ENCODE measurements at places on chromosomes 6 and 20.

DNA sequence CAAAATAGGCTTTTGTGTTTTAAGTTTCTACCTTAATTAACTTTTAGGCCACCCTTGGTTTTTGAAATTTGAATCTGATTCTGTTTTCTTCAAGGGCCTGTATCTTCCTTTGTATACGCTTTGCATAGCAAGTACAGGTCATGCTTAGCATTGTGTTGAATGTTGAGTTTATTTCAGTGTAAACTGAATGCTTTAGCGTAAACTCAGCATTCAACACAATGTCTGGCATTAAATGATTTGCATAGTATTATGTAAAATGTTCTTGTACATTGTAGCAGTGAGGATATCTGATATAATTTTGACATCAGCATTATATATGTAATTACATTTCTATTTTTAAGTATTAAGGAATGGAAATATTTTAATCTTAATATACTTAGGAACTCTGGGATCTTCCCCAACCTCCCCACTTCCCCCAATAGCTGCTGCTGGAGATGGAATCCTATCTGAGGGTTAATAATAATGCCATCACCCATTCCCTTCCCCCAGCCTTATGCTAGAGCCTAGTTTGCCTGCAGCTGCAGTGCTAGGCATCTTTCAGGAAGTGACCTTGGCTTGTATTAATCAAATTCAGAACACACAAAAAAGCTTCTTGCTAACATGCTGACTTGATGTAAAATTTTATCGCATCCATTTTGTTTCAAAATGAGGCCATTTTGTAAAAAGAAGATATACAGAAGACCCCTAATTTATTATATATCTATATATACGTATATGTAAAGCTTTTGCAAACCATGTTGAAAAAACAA, 73.1 kb downstream of the NCOA3 start:
- no peak for DNase-seq

DNA sequence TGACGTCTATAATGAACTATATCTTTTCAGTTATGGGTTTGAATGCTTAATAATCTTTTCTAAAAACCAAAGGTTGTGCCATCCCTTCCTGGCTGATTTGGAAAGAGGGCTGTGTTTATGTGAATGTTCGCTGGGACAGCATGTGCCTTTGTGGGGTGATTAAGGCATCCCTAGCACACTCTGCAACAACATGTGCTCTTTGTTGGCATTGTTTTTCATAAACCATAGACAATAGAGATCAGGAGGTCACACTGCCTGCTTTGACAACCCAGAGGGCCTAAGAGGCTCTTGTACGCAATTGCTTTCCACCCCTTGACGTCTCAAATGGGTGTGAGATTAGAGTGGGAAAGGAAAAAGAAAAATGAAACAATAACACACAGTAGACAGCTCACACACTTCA, 116.0 kb downstream of the LRRC1 start:
- no peak for DNase-seq

DNA sequence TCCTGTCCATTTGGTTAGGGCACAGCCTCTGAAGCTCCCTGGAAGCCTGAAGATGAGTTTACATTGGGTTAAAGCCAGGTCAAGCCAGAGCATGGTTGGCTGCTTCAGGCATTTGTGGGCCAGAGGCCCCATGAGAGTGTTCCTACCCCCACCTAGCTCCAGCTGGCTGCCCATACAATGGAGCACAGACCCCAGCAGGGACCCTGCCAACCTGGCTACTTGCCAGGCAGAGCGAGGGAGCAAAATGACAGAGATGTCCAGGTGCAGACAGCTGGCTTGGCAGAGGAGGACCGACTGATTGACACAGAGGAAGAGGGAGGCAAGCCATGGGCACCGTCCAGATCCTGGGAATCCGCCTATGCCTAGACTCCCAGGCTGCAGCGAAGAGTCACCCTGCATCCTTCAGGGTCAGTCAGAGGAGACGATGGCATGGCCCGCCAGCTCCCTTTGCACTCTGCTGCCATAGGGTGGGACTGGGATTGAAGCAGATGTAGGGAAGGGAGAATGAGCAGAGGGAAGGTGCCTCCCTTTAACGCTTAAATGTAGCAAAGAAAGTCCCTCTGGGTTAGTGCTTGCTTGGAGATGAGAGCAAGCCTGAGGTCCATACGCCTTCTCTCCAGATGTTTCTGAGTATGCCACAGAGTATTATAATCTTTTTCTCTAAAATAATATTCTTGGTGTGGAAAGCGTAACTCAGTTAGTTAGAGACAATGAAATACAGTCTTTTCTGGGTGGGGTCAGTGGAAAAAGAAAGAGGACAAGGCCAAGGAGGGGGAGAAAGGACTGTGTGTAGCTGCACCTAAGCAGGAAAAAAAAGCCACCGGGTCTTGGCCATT, 77.6 kb upstream of the FYN start:
- DNase-seq = peak; percentile 18

DNA sequence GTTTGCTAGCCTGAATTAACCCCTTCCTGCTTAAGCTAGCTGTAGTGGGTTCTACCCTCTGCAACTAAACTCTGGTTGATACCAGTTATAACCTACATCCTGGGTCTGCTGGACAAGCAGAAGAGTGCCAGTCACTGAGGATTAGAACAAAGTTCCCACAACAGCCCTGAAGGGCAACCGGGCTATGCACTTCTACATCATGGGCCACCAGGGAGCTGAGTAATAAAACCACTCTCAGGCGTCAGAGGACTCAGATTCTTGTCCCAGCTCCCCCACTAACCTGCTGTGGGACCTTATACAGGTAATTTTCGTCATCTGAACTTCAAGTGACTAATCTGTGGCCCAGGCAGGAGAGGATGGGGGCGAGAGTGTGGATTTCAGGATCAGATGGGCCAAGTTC, 56.8 kb downstream of the EYA2 start:
- no peak for DNase-seq

GRCh38 chr6:114007516-114007915, 36.6 kb upstream of the HDAC2 start:
- DNase-seq = no peak

GRCh38 chr6:129621252-129621651, 88.7 kb downstream of the ARHGAP18 start:
- DNase-seq = no peak

DNA sequence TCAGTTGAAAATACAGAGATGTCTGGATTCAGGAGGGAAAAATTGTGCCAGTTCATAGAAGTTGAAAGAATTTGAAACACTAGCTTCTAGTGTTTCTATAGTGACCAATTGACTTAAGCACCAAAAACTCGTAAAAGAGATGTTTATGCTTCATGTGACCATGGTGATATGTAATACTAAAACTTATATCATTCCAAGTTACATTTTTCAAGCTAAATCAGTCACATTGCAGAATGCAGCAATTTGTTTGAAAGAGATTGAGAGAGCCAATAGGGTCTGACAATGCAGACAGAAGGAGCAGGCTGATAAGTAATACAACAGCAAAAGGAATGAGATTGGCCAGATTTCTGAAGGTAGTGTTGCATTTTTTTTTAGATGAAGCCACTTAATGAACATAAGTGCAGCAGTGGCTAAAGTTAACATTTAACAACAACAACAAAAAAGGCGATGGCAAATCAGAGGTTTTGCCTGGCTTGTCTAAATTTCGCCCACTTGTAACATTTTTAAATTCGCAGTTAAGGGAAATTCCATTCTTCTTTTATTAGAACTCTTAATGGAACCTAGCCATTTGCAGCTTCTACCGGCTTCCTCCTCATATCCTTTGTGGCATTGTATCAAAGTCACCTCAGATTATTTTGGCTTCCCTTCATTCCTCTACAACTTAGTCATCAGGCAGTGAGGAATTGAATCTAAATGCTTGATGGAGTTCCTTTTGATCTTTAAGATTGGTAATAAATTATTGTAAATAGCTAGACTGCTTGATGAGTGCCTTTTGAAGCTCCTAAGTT, 484.0 kb upstream of the SOX4 start:
- DNase-seq = no peak

GRCh38 chr20:57792386-57793080, 82.7 kb upstream of the PMEPA1 start:
- DNase-seq = no peak

DNA sequence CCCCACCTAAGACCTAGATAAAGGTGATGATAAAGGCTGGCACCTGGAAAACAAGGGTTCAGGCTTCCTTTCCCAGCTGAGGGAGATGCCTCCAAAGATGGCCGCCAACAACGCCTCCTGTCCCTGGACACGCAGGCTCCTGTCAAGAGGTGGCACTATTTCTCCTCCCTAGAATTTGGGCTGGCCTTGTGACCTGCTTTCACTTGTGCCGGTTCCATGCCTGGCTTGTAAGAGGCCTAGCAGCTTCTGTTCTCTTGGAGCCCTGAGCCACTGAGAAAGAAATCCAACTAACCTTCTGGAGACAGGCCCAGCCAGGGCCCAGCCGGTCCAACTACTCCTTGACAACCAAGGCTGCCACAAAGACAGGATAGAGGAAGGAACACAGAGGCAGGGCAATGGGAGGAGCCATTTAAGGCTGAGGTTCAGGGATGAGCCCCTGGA, 60.2 kb upstream of the RALY start:
- no peak for DNase-seq

GRCh38 chr6:1915226-1915625, 305.5 kb downstream of the FOXC1 start:
- no peak for DNase-seq

GRCh38 chr20:41342474-41343464, 2.1 kb downstream of the LPIN3 start:
- DNase-seq = no peak

DNA sequence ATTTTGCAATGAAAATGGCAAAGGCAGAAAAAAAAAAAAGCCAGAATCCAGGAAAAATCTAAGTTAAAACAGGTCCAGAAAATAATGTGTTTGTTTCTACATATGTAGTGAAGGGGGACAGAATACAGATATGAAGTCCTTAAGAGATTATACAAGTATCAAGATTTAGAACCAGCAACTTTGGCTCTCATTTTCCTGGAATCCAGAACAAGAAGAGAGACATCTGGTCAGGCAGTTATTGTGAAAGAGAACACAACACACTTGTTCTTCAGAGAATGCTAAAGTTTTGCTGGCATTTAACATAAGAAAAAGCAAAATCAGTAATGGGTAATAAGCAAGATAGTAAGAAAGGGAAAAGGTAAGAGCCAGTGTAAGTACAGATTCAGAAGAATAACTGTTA, 21.1 kb downstream of the BAG2 start:
- DNase-seq = no peak

- no peak for DNase-seq
Measured at GRCh38 chr20:61935926-61936700, 129.6 kb downstream of the TAF4 start.

DNA sequence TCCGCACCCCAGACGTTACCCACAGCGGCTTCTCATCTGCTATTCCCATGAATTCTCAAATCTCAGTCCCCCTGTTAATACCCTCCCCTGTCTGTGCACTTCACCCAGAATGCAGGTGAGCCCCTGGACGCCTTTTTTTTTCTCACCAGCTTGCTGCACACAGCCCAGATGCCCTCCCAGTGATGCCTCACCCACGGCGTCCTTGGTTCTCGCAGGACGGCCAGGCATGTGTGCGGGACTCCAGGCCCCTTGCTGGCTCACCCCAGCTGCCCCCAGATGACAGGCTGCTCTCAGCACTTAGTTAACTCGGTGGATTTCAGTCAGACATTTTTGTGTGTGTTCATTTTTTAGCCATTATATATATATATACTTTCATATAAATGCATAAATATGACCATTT, 25.4 kb upstream of the PI16 start:
- DNase-seq = no peak

DNA sequence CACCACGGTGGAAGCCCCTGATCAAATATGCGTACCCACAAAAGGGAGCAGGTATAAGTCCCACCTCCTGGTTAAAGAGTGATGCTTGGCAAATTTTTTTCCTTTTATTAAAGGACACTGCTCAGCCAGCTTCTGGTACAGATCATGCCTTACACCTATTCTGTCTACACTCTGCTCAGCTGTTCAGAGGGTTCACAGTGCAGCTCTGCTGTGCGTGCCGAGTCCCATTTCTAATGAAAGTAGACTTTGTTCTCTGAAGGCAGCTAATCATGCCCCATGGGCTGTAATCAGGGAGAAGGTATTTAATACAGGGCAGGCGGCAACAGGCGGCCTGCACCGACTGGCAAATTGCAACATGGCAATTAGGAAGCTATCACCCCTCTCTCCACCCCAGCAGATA, 16.3 kb downstream of the LRRC73 start:
- DNase-seq = no peak

GRCh38 chr6:157187182-157188083, 135.9 kb downstream of the TMEM242 start:
- DNase-seq = peak; percentile 95

GRCh38 chr20:54017846-54018245, 52.5 kb downstream of the BCAS1 start:
- DNase-seq = no peak

- DNase-seq = no peak
Measured at GRCh38 chr6:89284963-89285735, 29.9 kb downstream of the GABRR2 start.

DNA sequence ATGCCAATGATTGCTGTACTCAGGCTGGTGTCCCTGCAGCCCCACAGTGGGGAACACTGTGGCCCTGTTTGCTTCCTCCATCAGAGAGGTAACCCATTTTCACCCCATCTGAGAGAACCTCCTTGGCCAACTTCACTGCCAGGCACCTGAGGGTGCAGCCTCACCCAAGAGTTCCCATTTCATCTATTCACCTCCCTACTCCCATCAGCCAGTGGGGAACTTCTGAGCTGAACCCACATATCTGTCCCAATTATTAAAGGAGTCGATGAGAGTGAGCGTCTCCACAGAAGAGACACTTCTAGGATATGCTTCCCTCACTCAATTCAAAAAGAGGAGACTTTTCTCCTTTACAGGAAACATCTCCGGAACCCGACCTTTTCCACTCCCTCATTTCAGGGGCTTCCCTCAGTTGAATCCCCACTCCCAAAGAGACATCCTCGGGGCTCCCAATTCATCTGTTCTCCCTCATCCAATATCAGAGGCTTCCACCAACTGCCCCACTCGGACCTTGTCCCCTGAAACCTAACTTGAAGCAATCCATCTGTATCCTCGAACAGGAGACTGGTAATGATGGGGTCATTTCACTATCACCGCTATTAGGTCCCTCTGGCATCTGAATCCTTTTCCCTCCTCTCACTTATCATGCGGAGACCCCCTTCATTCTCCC, 988 bp downstream of the UBE2V1 start:
- no peak for DNase-seq

DNA sequence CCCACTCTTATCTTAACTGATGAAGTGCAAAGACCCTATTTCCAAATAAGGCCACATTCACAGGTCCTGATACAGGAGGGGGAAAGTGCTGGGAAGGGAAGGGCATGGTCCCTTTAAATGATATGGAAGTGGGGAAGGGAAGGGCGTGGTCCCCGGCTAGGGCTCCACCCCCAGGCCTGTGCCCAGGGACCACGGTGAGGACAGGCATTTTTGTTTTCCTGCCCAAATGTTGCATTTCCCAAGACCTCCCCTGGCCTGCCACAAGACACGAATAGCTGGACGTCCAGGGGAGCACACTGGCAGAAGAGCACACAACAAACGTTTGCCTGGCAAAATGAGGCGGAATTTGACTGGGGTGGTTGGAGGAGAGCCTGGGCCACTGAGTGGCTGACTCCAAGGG, 16.1 kb upstream of the HFE start:
- DNase-seq = no peak

GRCh38 chr20:39878809-39879208, 810.2 kb downstream of the MAFB start:
- no peak for DNase-seq

Measured in NCI-H524 treated with DMSO at 0.1 percent for 48 hours (cell line).